Stimulated activated CD8-positive, alpha-beta memory T cell treated with anti-CD3 and anti-CD28 coated beads, Interleukin-15, amount 100 ng/mL, for 48 hours (primary cell): ENCODE measurements at places on chromosomes 3 and 15.

DNA sequence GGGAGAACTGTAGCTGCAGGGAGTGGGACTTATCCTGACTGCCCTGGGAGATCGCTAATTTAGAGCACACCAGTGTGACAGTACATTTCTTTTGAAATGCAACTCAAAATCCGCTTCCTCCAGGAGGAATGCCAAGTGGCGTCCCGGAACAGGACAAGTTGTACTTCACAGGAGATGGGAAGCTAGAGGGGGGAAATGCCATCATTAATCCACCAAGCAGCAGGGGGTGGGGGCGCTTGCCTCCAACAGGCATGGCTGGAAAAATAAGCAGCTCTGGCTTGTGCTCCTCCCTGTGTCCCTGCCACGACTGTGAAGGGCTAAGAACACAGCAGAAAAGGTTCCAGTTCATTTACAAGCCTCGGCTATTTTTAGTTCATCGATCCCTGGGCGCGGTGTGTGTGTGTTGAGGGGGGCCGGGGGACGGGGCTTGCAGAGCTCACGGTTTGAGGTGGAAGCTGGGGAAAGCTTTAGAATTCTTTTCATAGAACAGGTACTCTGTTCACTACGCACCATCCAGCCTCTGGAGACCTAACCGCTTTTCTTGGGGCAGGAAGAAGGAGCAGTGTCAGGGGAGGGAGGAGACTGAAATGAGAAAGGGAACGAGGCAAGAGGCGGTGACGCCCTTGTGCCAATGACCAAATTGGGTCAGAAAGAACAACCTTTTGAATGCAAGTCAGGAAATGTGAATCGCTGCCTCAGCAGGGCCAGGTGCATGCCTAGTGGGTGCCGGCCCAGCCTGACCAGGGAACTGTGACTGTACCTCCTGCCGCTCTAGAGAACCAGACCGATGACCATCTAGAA, 51.8 kb upstream of the DGKG start:
- DNase-seq = no peak

DNA sequence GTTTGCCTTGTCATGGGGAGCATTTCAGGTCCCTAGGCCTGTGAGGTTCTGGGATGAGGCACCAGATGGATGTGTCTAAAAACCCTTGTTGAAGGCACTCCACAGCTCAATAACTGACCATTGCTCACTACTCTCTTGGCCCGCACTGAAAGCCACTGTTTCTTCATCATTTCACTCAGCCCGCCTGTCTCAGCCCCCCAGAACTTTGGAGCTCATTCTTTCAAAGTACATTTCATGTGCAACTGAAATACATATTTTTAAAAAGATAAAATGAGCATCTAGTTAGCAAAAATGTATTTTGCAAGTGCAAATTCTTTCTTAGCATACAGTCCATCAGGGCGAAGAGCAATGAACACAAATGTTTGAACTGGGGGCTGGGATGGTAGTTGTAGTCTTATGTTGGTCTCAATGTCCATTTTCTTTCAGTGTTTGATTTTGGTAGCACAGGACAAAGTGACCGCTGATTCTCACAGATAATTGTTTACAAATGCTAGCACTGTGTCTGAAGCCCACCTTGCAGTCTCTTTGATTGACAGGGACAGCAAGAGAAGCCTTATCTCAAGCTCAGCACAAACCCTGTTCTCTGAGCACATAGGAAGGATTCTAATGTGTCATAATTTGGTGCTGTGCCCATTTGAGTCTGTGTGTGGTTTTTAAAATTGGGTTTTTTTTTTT, 19.6 kb downstream of the HEMK1 start:
- DNase-seq = no peak

DNA sequence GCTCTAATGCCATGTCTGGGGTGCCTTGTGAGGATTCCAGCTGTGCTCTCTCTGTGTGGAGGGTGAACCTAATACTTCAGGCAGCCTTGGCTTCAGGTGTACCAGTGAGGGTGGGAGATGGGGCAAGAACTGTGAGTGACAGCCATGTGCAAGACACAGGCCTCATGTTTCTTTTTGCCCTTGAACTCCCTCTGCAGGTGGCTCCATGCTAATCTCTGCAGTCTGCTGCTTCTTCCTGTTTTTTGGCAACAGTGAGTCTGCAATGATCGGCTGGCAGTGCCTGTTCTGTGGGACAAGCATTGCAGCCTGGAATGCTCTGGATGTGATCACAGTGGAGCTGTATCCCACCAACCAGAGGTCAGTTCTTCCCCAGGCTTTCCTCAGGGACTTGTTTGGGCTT, 189.3 kb downstream of the SV2B start:
- no peak for DNase-seq

- no peak for DNase-seq
These were observed 158.5 kb downstream of the FBLN2 start for GRCh38 chr3:13707456-13707855.

- DNase-seq = no peak
These were observed 809.9 kb downstream of the MCTP2 start for GRCh38 chr15:95041297-95041696.

DNA sequence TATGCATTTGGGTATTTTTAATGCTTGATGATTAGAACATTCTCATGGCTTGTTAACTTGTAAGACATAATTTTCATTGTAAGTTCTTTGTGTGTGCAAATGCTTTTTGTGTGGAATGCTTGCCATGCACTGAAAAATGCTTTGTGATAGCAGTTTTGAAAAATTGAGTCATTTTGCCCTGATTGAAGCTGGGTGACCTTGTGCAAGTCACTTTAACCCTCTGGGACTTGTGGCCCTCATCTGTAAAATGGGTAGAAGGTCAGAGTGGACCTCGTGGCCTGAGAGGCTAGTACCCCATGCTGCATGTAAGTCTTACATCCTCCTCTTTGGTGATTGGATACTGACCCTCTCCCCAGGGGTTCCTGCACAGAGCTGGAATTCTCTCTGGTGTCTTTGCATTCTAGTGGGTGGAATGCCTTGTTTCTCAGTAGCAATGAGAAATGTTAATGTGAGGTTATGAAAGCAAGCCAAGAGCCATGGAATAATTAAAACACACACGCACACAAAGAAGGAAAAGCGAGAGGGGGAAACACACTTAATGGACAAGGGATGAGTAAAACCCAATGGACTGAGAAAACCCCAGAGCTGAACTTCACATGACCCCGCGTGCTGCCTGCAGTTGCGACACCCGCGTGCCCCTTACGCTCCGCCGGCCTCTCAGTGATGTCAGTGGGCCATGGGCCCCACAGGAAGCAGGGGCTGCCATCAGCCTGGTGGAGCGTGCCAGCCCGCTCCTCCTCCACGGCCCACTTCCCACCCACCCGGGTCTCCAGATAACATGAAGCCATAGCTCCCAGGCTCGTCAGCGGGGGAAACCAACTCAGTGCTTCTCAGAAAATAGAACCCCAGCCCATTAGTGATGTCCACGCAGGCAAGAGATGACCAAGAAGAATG, 44.0 kb downstream of the SMAD3 start:
- DNase-seq = no peak

DNA sequence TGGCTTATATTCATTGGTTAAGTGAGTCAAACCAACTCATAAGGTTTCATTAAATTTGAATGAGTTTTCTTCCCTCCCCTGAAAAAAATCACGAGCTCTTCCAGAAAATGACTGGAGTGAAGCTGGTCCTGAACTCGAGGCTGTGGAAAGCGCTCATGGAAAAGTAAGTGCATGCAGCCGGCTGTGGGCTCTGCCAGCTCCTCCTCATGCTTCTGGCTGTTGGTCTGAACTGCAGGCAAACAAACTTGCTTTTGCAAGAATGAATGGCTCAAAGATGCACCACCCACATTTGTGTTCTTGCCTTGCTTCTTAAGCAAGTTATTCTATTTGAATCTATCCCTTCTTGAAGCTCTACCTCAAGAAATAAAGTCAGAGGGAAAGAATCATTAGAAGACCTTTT, 6.2 kb downstream of the ETV5 start:
- DNase-seq = no peak

GRCh38 chr3:33360136-33360825, 79.9 kb downstream of the UBP1 start:
- no peak for DNase-seq

GRCh38 chr3:27521872-27522265, 37.7 kb upstream of the SLC4A7 start:
- DNase-seq = no peak

GRCh38 chr3:188299708-188300107, 145.8 kb downstream of the LPP start:
- no peak for DNase-seq

DNA sequence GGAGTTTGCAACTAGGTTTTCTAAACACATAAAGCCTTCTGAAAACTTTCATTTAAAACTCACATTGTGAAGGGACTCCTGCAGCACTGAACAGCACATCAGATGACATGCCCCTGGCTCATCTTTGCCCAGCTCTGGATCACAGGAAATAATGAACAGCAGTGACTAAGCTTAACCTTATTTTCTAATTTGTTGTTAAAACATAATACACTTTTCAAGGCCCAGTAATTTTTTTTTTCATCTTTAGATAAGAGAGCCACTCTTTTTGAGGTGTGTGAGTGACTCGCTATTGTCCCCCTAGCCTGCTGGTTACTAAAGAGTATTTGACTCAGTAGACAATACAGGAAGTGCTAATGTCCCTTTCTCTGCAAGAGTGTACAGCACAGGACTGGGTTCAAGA, 204.0 kb downstream of the OSBPL10 start:
- DNase-seq = no peak

DNA sequence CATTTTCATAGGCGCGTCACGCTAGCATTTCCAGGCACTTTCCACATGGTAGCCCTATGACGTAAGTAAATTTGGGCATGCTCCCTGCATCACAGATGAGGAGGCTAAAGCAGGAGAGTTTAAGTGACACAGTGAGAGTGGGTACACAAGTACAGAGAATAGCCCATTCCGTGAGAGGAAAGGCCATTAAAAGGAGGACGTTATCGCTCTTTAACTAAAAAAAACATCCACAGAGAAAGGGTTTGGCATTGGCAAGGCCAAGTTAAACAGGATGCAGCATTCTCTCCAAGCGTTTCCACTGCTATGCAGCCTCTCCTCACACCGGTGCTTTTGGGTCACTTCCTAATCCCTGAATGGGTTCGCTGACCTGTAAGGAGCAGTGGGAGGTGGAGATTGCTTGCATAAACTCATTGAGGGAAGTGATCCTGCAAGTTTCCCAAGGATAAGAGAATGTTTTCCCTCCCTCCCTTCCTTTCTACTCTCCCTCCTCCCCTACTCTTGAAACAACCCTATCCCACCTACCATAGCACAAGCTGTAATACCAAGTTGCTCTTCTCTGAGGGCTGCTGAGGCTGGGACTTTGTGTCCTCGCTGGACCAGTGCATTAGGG, 147.7 kb downstream of the VGLL4 start:
- no peak for DNase-seq

- DNase-seq = no peak
These were observed 279.6 kb downstream of the SQOR start for GRCh38 chr15:45914425-45914824.

GRCh38 chr15:51310064-51310463, 28.3 kb downstream of the CYP19A1 start:
- DNase-seq = no peak

GRCh38 chr3:9721700-9722060, 9.9 kb upstream of the BRPF1 start:
- DNase-seq = no peak

DNA sequence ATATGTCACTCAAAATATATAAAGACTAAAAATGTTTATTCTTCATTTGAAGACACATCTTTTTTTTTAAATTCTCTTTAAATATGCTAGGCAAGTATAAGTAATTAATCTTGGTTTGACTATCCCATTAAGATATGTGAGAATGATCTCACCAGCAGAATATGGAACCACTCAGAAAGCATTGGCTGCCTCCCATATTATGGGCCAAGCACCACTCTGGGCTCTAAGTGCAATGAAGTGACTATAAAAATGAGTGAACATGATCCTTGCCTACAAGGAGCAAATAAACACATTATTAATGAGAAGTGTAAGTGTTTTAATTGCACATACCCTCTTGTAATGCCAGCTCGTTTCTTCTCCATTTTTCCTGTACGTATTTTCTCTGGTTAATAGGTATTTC, 328.5 kb downstream of the NAALADL2 start:
- DNase-seq = no peak

- DNase-seq = no peak
These were observed 370.7 kb upstream of the SLCO3A1 start for GRCh38 chr15:91482799-91483198.

DNA sequence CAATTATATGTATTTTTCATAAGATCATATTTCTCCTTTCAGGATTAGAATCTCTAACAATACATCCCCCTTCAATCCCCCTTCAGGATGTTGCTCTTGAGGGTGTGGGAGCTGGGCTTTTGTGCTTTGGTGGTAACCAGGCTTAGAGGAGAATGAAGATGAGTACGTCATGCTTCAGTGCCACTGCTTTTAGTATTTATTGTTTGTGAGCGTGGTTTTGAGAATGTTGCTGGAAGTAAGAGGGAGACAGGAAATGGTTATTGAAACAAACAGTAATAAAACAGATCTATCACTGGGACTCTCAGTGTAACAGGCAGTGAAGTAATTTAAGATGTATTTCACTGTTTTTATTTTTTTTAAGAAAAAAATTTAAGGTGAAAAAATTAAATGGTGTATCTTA, 35.3 kb downstream of the GBE1 start:
- no peak for DNase-seq

GRCh38 chr3:151219056-151219455, 16.0 kb upstream of the GPR171 start:
- no peak for DNase-seq

DNA sequence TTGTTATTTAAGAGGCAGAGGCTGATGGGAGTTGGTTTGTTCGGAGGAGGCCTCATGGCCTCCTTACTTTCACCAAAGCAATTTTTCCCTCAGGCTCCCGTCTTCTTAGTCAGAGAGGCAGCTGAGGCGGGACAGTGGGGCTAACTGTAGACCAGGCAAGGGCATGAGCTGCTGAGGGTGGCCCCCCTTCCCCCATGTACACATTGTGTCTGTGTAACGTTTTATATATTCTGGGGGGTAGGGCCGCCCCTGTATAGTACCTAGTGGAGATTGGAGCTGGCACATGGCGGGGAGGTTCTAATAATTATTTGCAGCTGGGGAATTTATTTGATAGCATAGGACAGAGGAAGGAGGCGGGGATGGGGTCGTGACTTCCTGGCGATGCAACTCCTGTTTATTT, 35.1 kb downstream of the NGRN start:
- no peak for DNase-seq
